ENCODE measurements at places on chromosomes 7 and 10.

- no peak for DNase-seq
These were observed 43.8 kb upstream of the CSTF2T start for GRCh38 chr10:51743146-51743545.

DNA sequence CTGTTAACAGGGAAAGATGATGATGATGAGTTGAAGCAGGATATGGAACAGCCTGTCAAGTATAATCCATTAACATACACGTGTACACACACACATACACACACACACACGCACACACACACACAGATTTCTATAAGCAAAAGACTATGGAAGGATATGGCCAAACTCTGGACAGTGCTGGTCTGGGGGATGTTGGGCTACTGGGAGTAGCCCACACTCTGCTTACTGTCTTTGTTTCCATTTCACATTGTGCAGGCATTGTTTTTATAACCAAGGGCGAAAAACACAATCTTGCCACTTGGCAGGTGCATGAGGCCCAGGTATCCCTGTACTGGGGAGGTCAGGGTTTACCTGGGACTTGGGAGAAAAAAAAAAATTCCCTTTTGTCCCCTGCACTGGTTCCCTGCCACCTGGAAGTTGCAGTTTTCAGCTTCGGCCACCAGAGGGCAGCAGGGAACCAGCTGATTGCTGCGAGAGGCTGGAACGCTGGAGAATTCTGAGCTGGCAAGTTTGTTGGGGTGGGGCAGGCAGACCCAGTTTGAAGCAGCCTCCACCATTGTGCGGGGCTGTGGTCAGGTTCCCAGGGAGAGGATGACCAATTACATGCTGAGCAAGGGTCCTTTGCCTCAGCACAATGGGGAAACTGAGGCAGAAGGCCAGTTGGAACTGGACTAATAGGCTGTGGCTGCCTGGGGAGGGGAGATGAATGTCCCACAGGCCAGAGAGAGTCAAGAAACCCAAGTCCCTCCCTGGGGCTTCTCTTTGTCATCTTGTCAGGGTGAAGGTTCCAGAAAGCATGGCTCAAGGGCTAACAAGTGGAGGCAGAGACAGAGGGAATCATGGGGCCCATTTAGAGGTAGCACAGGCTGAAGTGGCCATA, 27.3 kb downstream of the PPIF start:
- peak; percentile 54 for DNase-seq

- no peak for DNase-seq
These were observed 42.8 kb downstream of the GLI3 start for GRCh38 chr7:42194238-42194637.

DNA sequence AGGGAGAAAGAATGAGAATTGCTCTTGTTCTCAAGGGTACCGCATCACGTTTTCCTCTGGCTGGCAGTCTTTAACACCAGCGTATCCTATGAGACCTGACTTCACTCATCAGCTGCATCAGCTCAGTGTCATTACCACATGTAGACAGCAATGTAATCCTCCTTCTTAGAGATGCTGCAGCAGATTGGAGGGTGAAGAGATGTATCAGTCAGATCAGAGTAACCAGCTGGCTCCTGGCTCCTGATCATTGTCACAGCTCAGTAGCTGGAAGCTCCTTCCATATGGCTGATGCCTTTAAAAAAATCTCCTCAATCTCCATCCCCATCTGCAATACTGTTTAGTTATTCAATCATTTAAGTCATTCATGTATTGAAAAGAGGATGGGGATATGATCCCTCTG, 39.7 kb upstream of the EPHB6 start:
- no peak for DNase-seq

DNA sequence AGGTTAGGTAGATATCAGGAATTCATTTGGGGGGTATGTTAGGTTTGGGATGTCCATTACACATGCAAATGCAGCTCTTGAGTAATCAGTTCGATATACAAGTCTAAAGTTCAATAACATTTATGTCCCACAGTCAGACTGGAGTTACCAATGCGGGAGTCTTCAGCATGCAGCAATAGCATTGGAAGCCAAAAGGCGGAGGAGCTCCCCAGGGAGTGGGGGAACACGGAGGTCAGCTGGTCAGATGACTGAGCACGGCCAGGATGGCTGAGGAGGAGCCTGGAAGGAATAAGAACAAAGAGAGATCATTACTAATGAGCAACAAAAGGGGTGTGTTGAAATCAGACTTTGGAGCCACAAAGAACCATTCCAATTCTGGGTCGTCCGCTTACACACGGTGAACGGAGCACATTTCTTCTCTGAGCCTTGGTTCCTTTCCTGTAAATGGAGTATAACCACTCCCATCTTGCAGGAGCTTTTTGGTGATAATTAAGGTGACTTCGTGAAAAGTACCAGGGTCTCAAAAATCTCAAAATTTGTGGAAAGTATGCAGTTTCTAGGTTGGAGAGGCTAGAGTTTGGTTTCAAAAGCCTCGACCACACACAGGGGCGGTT, 478 bp upstream of the ZNF22 start:
- DNase-seq: no peak

DNA sequence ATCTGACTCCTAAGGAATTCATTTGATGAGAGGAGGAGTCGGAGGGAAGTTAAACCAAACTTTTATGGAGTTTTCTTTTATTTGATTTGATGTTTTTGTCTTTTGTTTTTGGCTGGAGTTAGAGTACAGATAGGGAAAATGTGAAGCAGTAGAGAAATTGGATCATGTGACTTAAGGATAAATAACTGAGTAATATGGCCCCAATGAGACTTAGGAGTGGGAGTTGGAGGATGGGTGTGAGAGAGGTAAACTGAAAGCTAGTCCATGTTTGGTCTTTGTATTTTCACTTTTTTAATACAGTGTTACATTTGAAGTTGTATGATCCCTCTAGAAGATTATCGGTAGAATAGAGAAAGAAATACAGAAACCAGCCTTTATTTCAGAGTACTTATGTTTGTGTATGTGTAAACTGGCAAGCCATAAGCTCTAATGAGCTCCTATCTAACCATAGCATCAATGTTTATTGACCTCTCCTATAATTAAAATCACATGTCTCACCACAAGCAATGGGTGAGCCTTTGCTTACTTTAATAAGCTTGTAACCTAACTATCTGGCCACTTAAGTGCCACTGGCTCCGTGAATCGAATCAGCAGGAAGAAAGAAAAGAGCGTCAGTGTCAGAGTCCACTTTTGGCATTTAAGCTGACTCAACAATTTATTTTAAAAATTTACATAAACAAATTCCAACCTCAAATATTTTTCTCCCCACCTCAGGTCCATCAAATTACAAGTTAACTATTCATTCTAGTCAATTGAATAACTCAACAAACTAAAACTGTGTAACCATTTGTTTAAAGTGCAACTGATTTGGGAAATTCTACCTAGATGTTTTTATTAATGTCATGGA, 113.8 kb downstream of the EPDR1 start:
- DNase-seq: no peak

DNA sequence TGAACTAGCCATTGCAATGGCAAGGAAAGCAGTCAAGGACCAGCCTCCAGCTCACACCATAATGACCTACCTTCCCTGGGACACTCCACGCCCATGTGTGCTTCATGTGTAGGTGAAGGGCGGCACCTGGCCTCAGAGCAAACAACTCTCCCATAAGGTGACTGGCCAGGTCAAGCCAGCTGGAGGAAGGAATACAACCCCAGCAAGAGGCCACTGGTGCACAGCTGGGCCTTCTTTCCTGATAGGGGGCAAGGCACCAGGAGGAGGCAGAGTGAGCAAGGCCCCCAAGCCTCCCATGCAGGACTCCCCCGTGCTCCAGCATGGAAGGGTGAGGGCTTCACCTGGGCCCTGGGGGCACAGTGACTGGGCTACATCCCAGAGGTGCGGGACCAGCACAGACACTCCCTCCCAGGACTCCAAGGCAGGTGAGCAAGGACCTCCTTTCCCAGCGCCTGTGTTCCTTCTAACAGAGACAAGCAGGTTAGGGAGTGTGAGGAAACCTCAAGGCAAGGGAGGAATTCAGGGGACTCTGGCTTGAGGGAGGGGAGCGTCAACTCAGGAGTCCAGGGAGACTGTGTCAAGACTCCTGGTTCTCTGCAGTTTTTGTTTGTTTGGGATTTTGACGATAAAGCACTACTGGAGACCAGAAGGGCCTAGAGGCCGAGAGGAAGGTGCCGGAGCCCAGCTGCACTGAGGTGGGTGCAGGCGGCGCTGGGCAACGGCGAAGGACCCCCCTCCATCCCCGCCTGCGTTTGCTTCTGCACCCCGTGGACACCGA, 1.7 kb downstream of the PTPRN2 start:
- no peak for DNase-seq

DNA sequence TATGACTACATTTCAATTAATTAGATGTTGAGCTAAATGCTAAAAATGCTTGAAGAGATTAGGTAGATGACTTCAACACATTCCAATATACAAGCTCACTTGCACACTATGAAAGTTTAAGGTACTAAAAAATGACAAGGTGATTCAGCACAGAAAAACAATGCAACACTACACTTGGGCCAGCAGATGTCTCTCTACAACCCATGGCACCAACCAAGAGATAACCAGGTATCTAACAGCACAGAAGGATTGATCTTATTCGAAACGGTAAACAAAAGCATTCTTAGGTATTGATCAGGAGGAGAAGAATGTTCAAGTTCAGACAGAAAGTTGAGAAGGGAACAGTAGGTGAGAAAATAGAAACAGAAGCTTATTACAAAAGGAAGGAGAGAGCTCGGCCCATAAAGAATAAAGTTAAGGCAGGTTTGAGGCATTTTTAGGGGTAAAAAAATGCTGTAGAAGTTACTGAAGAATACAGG, 248.2 kb upstream of the KLF14 start:
- DNase-seq: no peak

DNA sequence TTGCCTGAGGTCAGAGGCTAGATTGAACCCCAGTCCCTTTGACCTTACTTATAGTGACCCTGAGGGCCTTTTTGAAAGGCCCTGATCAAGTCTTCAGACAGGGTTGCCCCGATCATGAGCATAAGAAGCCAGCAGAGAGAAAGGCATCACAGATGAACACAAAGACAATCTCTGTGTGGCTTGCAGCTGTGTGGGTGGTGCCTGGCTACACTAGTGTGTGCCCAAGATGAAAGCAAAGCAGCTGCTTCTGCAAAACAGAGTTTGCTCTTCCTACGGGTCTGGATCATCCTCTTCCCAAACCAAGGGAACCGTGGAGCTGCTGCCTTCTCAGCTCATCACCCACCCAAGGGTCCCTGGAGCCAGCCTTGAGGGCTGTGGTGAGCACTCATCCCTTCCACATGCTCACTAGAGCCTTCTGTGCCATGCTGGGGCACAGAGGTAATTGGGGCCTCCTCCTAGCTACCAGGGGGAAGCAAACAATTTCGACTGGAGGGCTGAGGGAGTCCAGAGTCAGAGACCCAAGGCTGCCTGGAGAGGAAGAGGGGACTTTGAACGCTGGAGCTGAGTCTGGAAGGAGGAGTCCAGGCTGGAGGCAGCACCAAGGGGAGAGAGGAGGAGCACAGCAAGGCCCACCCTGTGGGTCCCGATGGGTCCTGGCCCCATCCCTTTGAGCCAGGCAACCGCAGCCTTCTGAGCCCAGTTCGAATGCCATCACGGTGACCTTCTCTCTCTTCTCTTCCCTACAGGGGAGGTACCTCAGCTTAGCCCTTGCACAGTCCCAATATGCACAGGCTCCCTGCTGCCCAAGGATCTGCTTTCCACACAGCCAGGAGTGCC, 42.3 kb downstream of the ANTXRL start:
- DNase-seq: no peak

GRCh38 chr10:71694567-71694968, 25.0 kb downstream of the C10orf105 start:
- no peak for DNase-seq

DNA sequence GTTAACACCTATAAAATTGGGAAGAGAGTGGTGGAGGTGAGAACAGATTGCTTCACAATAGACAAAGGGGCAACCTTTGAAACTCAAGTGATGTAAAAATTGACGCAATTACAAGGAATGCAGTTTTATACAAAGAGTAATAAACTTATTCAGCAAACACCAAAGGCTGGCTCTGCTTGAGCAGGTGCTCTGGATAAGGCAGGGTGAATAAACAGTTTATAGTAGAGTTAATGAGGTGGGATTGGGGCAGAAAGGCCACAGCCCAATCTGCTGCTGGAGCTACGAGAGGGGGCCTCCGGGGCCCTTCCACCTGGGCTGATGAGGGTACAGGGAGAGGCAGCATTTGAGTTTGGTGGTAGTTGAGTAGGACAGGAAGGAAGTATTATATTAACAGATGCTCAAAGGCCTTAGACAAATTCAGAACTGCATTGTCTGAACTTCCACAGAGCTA, 6.0 kb downstream of the MUC12 start:
- no peak for DNase-seq

GRCh38 chr7:23335136-23335535, 36.0 kb downstream of the MALSU1 start:
- DNase-seq: no peak

- DNase-seq: no peak
These were observed 2.8 kb upstream of the R3HCC1L start for GRCh38 chr10:98131619-98132018.

DNA sequence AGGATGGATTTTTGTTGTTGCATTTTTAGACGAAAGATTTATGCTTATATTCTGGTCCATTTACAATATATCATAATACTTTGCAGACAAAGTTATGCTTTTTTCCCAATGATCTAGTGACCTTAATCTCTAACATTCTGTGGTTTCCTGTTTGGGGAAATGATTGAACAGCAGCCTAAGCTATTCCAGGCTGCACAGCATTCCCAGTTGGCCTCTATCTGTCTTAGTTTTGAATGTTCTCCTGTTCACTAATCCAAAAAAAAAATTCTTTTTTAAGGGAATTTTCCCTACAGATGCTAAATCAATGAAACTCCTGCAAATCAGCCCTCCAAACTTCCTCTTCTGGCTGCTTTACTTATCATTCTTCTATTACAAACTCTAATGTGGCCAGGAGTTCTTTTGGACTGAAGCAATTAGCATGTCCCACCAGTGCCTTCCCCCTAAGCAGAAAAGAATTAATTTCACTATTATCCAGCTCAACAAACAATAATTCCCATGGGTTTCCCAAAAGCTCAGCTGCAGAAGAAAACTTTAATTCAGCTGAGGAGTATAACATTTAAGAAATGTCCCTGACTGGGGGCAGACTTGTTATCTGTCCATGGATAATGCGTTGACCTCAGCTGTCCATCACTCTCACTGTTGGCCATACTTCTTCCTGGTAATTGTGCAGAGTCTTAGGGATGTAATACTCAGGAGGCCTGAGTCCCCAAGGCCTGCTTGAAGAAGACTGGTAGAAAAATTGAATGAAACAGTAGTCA, 81.9 kb upstream of the TRIL start:
- DNase-seq: no peak

- DNase-seq: no peak
These were observed 190.8 kb downstream of the GFRA1 start for GRCh38 chr10:116082206-116082605.

DNA sequence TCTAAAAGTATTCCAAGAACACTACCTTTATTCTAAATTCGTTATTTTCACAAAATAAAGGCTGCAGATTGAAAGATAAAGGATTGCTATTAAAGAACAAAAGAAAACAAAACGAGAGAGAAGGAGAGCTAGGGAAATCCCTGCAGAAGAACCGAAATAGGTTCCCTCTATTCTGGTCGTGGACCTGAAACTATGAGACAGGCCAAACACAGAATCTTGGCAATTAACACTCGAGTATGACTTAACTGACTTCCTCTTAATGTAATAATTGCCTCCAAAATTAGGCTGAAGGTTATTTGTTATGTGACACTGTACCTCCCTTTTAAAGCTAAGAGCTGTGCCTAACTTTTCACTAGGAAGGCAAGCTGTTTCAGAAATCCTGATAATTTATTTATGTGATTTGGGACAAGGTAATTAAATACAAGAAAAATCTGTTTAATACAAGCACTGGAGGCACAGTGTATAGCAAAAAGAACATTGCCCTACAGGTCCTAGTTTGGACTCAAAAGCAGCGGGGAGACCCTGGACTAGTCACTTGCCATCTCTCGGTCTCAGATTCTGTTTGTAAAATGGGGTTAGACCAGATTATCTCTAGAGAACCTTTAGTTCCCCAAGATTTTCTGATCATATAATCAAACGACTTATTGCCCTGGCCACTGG, 11.6 kb downstream of the NAMPT start:
- no peak for DNase-seq

Measured in left renal pelvis (tissue), 4 donors.